ENCODE measurements at places on chromosomes 16 and 17. TPM values are rescaled to one million over a fixed set of nuclear protein-coding genes. Genes with fewer than 3 reads are reported as not detected.

DNA sequence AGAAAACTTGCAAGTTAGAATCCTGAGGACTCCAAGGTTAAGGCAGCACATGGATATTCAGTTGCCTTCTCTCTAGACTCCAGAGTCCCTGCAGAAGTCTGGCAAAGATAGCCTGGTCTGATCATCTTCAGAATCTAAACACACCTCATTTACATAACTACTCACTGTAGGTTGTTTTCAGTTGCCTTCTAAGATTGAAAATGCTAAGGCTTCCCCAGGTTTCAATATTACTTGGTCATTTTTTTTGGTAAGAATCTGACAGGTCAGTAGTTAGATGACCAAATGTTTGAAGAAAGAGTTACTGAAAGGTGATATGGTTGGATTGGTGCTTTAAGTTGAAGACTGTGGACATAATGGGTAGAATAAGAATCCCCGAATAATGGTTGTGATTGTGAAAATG, 205.4 kb upstream of the KCNJ16 start:
- DNase-seq: peak; percentile 3

GRCh38 chr16:54873071-54873470, 57.6 kb upstream of the IRX5 start:
- no peak for DNase-seq

DNA sequence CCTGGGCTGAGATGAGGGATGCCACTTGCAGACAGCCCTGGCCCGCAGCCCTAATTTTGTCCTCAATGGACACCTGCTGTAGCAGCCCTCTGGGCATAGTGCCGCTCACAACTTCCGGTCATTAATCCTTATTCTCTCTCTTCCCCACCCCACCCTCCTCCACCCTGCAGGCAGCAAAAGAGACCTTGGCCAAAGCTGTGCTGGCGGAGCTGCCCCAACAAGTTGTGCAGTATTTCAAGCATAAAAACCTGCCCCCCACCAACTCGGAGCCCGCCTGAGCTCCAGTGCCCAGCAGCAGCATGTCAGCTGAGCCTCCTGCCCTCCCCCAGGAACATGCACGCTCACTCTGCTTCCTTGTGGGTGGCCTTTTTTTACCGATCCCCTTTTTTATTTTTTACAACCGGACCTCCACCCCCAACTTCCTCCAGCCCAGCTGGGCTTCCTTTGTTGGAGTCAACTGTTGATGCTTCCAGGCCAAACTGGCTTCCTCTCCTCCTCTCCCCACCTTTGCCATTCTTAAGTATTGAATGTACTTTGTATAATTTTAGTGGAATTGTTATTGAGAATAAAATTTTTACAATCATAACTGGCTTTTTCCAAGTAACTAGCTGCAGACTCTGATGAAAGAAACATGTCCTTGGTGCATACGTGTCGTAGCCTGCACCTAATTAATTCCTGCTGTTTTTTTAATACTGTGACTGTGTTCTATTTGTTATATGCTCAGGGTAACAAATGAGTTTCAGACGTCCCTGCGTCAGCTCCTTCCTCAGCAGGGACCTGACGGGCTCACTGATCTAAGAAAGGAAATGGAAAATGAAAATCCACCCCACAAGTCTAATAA, 38.2 kb downstream of the PSME3IP1 start:
- no peak for DNase-seq

PRR11 gene
- 44.1 TPM for total RNA-seq

- no peak for DNase-seq
Measured at GRCh38 chr16:13795131-13795530, 124.8 kb upstream of the ERCC4 start.

DNA sequence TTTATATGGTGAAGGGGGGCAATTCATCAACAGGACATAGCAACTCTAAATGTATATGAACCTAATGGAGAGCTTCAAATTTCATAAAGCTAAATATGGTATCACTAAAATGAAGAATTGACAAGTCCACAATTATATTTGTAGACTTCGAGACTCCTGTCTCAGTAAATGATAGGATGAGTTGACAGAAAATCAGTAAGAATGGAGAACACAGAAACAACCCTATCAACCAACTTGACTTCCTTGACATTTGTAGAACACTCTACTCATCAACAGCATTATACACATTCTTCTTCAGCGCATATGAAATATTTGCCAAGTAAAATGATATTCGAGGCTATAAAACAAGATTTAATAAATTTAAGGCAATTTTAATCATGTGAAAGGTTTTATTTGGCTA, 322.9 kb upstream of the MAF start:
- no peak for DNase-seq

GRCh38 chr16:67928147-67928546, 3.5 kb downstream of the CTRL start:
- DNase-seq: no peak

TBC1D3E gene
- not detected for total RNA-seq

CTRB2 gene
- not detected for total RNA-seq

TBX21 gene
- not detected for total RNA-seq

EFNB3 gene
- total RNA-seq: 7.7 TPM

GRCh38 chr16:12064291-12064690, 87.8 kb downstream of the SNX29 start:
- DNase-seq: no peak

- DNase-seq: peak; percentile 7
Measured at GRCh38 chr16:64280317-64280716, 841.5 kb downstream of the CDH11 start.

DNA sequence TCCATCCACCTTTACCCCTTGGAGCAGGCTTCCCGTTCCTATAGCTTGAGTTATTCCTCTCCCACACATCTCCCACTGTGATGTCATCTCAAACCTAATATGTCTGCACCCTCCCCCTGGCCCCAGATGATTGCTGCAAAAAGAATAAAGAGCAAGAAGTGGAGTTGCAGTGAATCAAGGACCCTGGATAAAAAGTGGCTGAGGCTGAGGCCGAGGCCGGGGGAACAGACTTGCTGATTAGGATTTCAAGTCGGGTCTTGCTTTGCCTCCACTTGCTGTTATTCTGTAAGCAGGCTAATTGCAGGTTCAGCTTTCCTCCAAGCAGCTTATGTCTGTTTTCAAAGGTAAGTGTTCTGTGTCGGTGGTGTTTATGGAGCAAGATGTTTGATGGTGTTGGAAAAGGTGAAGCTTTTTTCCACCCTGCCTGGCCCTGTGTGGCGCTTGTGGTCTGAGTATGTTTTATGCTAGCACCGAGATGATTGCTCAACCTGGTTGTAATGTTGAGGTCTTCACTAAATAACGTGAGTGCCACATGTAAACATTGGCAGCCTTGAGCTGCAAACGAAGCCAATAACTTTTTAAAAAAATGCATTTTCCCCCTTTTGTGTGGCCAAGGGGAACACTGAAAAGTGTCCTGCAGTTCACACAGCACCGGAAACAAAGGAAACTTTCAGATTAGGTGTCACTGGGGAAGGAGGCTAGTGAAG, 15.4 kb downstream of the HS3ST3B1 start:
- no peak for DNase-seq

- peak; percentile 92 for DNase-seq
Measured at GRCh38 chr16:60642956-60643355, 1393.3 kb downstream of the CDH8 start.

- no peak for DNase-seq
Measured at GRCh38 chr17:43463241-43463640, 20.5 kb upstream of the DHX8 start.

GRCh38 chr16:57727610-57728009, 8.0 kb upstream of the KATNB1 start:
- no peak for DNase-seq

DNA sequence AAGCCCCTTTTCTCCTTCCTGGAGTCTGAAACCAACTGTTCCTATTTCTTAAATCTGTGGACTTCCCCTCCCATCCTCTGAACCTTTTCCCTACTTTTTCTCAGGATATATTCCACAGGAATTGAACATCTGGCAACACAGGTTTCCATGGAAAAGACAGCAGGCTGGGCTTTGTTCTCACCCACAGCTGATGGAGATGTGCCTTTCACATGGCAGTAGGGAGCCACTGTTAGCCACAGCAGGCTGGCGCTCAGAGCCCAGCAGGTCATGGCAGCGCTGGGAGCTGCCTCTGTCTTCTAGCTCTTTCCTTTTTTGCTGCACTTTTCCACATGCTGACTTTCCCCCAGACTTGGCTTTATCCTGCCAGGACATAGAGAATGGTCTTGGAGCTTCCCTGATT, 116.4 kb upstream of the NLRP1 start:
- DNase-seq: no peak

DNA sequence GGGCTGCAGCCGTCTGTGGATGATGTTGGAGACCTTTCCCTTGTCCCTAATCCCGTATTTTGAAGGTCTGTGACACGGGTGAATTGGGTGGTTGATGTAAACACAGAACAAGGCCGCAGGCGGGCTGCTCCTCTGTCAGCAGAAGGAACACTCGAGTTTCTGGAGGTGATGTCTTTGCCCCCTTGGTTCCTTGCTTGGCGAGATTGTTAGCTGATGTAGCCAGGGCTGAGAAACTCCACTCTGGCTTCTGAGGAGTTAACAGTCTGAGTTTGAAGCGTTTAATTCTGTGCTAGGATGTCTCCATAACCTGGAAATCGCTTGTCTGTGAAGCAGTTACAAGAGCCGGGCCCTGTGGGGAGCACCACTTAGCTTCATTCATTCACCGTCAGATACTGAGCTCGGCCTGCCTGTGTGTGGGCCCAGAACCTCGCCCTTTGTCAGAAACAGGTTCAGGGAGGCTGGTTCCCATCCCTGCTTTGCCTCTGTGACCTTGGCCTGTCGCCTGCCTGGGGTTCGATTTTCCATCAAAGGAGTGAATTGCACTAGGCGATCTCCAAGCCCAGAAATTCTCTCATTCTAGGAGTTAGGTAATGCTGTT, 1.3 kb downstream of the MAPK8IP3 start:
- peak; percentile 23 for DNase-seq

ABCA5 gene
- total RNA-seq: 1.1 TPM

- DNase-seq: no peak
Measured at GRCh38 chr17:40032322-40033320, 17.4 kb downstream of the CSF3 start.

ARHGAP44 gene
- 1.00 TPM for total RNA-seq

CDRT4 gene
- 0.53 TPM for total RNA-seq

DNA sequence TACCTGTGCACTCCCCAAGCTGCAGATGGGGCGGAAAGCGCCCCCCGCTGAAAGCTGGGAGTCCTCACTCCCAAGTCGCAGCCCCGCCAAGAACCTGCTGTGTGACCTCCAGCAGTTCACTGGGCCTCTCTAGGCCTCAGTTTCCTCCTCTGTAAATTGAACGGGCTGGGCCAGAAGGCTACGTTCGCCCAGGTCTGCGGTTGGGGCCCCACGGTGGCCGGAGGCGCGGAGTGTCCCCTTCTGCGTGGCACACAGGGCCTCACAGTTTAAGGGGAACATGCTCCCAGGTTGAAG, 628 bp downstream of the GALK1 start:
- no peak for DNase-seq

GRCh38 chr16:85897382-85897781, 1.6 kb upstream of the IRF8 start:
- DNase-seq: no peak

DNA sequence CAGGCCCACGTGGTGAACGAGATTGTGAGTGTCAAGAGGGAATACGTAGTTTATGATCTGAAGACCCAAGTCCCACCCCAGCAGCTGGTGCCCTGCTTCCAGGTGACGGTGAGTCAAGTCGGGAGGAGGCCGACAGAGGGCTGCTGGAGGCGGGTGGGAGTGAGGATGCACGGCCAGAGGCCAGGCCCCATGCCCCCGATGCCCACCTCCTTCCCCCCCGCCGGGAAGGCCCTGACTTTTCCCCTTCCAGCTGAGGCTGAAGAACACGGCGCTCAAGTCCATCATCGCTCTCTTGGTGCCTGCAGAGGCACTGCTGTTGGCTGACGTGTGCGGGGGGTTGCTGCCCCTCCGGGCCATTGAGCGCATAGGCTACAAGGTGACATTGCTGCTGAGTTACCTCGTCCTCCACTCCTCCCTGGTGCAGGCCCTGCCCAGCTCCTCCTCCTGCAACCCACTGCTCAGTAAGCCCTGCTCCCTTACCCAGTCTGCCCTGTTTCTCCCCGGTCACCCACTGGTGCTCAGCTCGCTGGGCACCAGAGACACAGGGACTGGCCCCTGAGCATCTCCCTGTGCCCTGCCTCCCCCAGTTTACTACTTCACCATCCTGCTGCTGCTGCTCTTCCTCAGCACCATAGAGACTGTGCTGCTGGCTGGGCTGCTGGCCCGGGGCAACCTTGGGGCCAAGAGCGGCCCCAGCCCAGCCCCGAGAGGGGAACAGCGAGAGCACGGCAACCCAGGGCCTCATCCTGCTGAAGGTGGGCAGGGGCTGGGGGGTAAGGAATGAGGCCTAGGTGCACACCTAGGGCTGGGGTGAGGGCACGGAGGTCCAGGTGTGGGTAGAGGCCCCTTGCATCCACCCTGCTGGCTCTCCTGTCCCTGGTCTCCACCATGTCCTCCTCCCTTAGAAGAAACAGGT, 2.6 kb downstream of the ZACN start:
- DNase-seq: no peak
